Stimulated activated CD8-positive, alpha-beta memory T cell treated with anti-CD3 and anti-CD28 coated beads, Interleukin-7, amount 100 ng/mL, for 1 hour (primary cell): ENCODE measurements at places on chromosomes 3 and 15.

DNA sequence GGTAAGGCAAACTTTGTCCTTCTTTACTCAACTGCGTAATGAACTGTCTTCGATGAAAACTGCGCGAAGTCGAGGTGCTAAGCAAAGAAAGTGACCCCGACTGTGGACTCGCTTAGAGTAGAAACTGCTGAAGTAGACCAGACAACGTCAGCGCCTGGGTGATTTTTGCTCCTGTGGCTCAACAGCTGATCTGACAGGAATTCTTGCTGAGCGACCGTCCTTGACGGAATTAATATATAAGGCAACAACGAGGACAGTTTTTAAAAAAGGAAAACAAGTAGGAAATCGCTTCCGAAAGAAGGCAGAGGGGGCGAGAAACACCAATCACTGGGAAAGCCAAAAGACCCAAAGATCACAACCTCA, 541 bp downstream of the RPS27L start:
- no peak for DNase-seq

- DNase-seq: no peak
Measured at GRCh38 chr3:71930056-71930991, 145.4 kb upstream of the PROK2 start.

DNA sequence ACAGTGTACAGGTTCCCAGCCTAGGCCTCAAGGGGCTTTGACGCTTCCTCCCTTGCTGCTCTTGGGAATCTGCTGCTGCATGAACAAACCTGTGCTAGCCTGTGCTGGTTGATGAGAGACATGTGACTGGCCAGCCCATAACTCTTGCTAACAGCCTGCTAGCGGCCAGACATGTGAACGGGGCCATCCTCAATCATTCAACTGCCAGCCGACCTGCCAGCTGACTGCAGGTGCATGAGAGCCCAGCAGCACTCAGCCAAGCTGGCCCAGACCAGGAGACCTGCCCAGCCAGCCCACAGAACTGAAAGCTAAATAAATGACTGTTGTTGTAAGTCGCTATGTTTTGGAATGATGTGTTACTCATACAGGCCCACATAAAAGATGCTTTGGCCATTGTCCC, 82.4 kb upstream of the DLG1 start:
- no peak for DNase-seq

GRCh38 chr3:104742044-104742443, 624.7 kb upstream of the ALCAM start:
- DNase-seq: no peak

- DNase-seq: no peak
Measured at GRCh38 chr3:55297706-55298105, 189.4 kb downstream of the WNT5A start.

GRCh38 chr15:89457086-89457485, 39.3 kb downstream of the RHCG start:
- no peak for DNase-seq

GRCh38 chr3:35777563-35778554, 138.5 kb downstream of the ARPP21 start:
- DNase-seq: no peak

DNA sequence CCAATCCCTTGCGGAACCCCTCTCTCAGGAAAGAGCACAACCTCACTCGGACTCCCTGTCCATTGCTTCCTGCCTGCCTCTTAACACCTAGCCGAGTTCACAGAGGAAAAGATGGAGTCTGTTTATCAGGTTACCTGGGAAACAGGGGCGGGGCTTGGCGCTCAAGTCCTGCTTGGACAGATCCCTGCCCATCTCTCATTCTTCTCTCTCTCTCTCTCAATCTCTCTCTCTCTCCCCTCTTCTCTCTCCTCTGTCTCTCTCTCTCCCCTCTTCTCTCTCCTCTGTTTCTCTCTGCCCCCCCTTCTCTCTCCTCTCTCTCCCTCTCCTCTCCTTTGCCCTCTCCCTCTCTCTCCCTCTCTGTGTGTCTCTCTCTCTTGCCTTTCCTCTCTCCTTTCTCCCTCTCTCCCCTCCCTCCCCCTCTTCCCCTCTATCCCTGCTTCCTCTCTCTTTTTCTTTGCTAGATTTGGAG, at the start of gene EFHB:
Gene EFHB (minus strand): TSS at position 120 of the 469 bp plus-strand sequence. CDS start 199 bp downstream, outside the sequence.
- DNase-seq: no peak

DNA sequence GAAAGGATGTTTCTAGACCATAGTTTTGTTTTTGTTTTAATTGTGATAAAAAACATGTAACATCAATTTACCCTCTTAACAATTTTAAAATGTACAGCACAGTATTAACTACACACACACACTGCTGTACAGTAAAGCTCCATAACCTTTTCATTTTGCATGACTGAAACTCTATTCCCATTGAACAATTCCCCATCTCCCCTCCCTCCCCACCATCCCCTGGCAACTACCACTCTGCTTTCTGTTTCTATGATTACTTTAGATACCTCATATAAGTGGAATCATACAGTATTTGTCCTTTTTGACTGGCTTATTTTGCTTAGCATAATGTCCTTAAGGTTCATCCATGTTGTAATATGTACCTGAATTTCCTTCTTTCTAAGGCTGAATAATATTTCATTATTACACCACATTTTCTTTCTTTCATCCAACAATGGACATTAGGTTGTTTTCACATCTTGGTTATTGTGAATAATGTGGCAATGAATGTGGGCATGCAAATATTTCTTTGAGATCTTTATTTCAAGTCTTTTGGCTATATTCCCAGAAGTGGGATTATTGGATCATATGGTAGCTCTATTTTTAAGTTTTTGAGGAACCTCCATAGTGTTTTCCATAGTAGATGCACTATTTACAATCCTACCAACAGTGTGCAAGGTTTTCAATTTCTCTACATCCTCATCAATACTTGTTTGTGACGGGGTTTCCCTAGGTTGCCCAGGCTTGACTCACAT, 10.7 kb downstream of the CHST14 start:
- no peak for DNase-seq

DNA sequence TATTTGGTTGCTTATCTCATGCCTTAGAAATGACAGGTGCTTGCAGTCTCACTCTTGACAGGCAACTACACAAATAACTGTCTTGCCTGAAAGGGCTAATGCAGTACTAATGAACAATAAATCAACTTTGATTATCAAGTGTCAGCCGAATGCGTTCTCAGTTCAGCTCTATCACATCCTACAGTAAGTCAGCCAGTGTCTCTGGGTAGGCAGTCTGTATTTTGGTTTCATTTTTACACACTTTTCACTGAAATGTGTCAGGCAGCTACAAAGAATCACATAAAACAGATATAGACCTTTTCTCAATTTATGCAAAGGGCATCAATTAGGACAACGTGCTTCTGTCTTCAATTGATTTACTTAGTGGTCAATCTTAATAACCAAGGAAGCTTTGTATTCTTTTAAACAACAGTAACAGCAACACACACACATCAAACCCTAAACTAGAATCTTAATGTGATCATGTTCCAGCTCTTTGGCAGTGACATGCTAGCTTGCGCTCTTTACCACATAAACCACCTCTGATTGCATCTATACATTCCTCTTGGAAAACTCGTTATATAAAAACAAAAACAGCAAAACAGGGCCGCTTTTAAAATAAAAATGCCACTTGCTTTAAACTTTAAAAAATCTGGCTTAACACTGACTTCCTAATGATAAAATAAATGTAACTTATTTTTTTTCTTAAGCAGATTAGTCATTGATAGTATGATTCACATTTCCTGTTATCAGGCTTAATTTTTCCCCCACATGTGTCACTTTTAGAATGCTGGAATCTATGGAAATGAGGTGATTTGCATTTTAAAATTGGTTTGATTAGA, 520.4 kb downstream of the FOXP1 start:
- DNase-seq: no peak

GRCh38 chr3:193342551-193342950, 36.0 kb downstream of the ATP13A5 start:
- no peak for DNase-seq

DNA sequence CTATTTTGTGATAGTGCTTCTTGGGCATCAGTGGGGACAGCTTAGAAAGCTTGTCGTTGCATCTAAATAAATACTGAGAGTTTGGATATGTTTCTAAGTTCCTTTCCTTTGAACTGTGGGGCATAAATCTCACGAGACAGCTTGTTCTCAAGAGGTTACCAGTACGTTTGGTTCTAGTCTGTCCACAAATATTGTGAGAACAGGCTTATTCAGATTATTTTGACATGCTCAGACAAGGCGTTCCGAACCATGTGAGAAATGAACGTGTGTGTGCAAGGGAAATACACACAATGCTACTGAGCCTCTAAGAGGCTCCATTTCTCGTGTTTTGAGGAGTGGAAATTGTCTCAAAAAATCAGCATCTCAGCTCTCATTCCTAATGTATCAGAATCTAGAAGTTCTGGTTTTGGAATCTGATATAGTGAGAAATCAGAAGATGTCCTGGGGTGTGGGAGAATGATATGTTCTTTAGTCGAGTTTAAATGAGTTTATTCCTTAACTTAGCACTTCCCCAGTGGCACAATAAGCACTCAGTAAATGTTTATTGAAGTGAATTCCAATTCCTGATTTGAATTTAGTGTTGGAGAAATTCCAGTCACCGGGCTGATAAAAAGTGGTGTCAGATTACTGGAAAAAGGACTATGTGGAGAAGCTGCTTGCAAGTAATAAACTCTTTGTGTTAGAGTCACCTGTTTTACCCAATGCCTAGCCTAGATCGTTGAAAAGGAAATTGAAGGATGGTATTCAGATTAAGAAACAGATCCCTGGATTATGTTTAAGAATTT, 481.5 kb downstream of the LPP start:
- DNase-seq: no peak

GRCh38 chr15:51016615-51017014, 78.1 kb downstream of the TNFAIP8L3 start:
- DNase-seq: no peak

- no peak for DNase-seq
Measured at GRCh38 chr15:40567111-40567510, 2.0 kb upstream of the RPUSD2 start.
